IPS DF 6.9 (cell line): ENCODE measurements at places on chromosomes 5 and 9.

GRCh38 chr5:59799668-59800346, 93.7 kb downstream of the PDE4D start:
- peak; percentile 25 for DNase-seq

DNA sequence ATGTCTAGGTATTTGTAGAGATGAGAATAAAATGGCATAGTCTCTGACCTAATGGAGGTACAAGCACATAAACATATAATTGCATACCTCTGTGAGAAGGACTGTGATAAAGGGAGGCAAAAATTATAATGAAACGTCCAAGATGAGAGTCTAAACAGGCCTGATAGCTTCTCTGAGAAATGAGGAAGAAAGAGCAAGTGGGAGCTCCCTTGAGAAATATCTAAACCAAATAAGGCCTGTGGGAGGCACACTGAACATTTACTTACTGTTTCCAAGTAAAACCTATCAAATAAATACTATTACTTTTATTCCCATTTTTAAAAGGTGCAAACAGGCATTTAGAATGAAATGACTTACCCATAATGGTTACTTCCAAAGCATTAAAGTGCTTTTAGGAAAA, 125.6 kb upstream of the PAPPA start:
- DNase-seq = no peak

DNA sequence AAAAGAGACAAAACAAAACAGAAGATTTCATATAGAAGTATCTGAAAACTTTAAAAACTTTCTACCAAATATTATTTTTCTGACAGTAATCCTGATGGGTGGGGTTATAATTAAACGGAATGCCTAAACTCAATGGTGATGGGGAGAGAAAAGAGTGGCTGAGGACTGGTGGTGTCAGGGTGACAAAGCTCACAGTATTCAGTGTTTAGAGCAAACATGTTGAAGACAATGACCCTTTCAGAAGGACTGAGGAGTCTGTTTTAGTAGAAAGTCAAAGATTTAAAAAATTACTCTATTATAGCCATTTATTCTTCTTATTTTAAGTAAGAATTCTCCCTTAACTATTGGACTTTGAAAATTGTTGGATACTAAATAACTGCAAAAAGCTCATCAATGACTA, 1144.0 kb downstream of the TAF11L14 start:
- no peak for DNase-seq

DNA sequence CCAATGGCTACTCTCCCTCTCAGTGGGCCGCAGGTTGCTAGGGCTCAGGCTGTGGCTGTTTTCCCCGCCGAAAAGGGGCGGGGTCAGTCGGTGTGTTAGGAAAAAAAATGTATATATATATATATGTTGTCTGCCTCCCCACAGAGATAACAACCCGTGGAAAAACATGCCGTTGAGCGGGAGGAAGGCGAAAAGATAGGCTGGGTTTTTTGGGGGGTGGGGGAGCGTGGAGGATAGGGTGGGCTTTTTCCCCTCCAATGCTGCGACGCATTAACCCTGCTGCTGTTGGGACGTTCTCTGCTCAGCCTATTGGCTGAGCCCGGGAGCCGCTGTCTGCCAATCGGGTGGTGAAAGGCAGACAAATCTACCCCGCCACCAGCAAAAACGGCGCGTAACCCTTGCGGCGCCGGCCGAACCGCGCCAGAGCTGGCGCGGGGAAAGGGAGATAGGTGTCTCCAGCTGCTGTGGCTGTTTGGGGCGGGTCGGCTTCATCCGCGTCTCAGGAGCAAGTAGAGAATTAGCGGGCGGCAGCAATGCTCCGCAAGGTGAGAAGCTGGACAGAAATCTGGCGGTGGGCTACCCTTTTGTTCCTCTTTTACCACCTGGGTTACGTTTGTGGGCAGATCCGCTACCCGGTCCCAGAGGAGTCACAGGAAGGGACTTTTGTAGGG, at the start of gene PCDHGC4:
PCDHGC4 (plus strand) TSS at position 390 of the 671 bp plus-strand sequence; CDS start at position 534, 144 bp downstream.
- no peak for DNase-seq

GRCh38 chr9:33778700-33779351, 16.5 kb upstream of the PRSS3 start:
- peak; percentile 18 for DNase-seq

DNA sequence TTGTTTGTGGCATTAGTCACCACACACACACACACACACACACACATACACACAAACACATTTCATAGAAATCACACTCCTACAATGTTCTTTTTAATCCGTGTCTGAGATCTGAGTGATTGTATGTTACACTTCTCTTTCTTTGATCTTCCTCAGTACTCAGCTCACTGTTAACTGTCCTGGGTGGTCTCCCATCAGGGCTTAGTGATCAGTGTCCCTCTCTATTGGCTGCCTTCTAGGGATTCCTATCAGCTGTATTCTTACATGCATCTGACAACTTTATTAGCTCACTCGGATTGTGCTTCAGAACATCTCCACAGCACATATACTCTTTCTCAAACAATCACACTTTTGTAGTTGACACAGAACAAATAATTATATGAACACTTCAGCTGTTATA, 170.2 kb upstream of the POU5F2 start:
- no peak for DNase-seq

GRCh38 chr5:160097991-160098390, 21.3 kb downstream of the PWWP2A start:
- no peak for DNase-seq

DNA sequence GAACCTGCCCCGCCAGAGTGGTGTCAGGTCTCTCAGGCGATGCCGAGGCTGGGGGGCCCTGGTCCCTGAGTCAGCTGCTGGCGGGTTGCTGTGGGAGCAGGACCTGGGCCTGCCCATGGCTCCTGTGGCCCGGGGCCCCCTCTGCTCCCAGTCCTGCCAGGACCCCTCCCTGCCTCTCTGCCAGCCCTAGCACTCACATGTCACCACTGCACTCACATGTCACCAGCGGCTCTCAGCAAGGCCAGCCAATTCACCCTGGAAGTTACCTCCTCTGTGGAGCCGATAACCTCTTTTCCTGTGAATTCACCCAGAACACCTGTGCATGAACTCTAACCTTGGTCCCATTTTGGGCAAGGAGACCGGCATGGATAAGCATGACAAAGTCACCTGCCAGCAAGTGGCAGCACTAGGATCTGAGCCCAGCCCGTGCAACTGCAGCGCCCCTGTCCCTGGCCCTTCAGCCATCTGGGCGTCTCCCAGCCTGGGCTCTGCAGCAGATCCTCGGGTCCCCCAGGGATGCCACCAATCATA, 170.2 kb downstream of the GAPVD1 start:
- no peak for DNase-seq

- DNase-seq = no peak
Measured at GRCh38 chr5:1909346-1909985, 26.7 kb upstream of the IRX4 start.

DNA sequence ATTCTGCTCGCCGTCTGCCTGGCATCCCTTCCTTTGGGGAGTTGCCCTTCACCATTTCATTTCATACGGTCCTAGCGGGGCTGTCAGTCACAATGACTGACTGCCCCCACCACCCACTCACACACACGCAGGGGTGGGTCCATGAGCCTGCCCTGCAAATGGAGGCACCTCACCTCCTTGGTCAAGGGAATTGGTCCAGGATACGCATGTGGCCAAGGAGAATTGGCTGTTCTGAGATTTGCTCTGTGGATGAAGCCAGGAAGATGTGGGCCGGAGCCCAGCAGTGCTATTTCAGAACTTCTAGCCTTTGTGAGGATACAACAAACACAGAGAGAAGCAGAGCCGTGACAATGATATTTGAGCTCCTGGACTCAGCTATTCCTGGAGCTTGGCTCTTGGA, 17.0 kb downstream of the C1QTNF2 start:
- DNase-seq = no peak

- no peak for DNase-seq
Measured at GRCh38 chr9:137013571-137013940, 14.5 kb downstream of the ABCA2 start.

- no peak for DNase-seq
Measured at GRCh38 chr9:26756881-26757280, 135.7 kb downstream of the CAAP1 start.

GRCh38 chr5:154408811-154409210, 37.0 kb upstream of the SAP30L start:
- DNase-seq = no peak

DNA sequence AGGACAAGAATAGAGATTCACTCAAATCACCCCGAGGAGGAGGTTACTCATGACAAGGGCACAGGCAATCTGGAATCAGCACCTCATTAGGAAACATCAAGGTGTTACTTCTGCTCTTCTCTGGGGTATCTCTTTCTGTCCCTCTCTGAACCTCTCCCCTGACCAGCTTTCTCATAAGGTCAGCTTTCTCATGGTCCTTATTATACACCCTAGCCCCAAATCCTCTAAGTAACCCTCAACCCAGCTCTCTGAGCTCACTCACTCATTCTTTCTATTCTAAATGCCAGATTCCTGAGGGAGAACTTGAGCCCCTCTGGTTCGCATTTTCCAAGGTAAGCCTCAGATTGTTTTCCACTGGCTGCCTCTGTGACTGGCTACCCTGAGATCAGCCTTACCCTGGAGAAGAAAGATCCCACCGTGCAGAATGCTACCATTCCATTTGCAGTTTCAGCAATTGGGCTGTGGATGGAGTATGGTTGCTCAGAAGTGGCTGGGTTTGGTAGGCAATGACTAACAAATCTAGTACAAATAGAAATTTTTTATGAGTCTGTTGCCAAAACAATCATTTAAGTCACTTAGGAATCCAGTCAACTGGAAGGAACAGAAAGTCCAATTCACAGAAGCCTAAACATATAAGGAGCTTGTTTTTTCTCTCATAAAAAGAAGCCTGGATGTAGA, 9.0 kb upstream of the TIMD4 start:
- DNase-seq = no peak

- DNase-seq = no peak
Measured at GRCh38 chr5:76204713-76205112, 121.5 kb downstream of the SV2C start.

GRCh38 chr9:127388856-127389238, 8.1 kb upstream of the SLC2A8 start:
- no peak for DNase-seq

- DNase-seq = no peak
Measured at GRCh38 chr9:93324191-93324834, 127.2 kb upstream of the FAM120A start.

DNA sequence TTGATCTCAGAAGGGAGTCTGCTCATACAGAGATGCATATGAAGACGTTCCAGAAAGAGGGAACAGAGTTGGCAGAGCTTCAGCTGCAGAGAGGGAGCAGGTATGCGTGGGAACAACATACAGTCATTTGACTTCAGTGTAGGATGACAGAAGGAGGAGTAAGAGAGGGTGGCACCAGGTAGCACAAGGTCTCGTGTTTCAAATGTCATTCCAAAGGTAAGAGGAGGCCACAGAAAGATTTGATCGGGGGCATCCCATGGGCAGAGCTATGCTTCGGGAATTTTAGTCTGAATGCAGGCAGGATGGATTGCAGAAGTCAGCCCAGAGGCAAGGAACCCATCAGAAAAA, 367.1 kb downstream of the CDK5RAP2 start:
- no peak for DNase-seq

- no peak for DNase-seq
Measured at GRCh38 chr9:125568621-125569020, 138.4 kb downstream of the MAPKAP1 start.
